BE2C (cell line): ENCODE measurements at places on chromosomes 2 and 18.

- no peak for DNase-seq
Measured at GRCh38 chr2:159712929-159713420, 669 bp downstream of the MARCHF7 start.

DNA sequence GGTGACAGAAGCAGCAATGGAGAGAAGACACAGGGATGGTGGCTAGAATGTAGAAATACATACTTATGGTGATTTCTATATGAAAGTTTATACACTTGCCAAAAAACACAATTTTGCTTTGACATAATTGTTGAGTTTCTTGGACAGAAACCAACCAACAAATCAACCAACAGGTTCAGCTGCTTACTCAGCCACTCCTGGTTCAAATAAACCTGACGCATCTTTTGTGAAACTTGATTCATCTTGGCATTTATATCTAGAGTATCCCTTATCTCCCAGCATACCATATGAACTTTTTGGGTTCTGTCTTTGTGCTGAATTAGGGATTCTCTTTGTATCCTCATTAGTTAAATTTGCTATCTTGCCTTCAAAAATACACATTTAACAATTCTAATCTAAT lies 54.1 kb upstream of the ERBB4 start:
- no peak for DNase-seq

DNA sequence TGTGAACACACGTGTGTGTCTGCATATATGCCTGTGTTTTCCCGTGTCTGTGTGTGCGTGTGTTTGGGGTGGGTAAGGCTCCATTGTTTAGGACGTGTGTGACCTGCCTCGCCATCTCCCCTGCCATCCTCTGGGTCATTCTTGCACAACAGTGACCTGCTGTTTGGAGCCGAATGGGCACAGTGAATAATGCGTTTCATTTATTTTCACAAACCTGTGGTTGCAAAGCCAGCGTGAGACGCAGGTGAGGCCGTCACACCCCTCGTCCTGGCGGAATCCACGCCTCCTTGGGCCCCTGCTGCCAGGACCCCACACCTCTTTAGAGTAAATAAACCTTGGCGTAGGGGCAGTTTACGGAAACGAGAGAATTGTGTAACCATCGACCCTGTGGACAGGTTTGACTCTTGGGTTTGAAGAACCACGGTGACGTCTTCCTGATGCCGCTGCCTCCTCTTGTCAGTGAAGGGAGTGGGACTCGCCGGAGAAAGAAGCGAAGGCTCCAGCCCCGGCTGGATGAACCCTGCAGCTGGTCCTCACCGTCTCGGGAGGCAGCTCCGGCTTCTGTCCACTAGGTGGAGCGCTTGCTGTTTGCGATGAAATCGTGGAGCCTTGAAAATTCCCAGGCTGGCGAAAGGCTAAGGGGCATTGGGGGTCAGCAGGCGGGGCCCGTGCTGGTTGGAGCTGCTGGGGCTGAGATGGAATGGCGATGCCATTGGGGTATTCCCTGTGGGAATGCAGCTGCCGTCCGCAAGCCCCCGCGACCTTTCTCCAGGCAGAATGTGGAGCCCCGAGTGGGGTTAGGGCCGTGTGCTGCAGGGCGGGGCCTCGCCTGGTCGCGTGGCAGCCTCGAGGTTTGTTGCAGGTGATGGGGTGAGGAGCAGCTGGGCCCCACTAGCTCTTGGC lies 81.1 kb downstream of the RTP5 start:
- peak; percentile 88 for DNase-seq

GRCh38 chr18:24763765-24764513 lies 303.5 kb downstream of the HRH4 start:
- DNase-seq: no peak
